ENCODE measurements at places on chromosomes 1 and 21.

DNA sequence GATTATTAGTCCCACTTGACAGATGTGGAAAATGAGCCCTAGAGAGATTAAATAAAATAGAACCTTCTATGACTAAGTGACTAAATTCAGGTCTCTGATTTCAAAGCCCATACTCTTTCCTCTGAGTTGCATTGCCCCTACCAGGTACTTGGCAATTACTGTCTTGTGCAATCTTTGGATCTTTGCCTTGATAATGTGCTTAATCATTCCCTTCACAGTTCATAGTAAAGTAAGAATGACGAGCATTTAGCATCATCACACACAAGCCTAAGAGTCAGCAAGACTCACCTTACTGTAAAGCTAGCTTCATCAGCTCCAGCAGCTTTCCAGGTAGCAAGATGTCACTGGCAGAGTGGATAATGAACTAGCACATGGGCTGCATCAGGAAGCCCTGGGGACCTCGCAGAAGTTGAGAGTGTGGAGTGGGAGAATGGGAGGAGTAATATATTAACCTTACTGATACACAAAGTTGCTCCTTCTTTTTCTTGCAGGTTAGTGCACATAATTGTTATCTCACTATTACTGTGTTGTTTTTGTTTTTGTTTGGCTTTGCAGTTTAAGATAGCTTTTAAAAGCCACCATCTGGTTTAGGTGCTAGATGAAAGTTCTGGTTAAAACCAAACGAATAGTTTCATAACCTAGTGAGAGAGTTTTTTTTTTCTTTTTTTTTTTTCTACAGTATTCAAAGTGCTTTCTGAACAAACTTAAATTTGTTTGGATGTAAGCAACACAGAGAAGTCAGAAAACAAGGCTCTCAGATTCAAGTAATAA is 71.8 kb downstream of the PBX1 start:
- DNase-seq = no peak

DNA sequence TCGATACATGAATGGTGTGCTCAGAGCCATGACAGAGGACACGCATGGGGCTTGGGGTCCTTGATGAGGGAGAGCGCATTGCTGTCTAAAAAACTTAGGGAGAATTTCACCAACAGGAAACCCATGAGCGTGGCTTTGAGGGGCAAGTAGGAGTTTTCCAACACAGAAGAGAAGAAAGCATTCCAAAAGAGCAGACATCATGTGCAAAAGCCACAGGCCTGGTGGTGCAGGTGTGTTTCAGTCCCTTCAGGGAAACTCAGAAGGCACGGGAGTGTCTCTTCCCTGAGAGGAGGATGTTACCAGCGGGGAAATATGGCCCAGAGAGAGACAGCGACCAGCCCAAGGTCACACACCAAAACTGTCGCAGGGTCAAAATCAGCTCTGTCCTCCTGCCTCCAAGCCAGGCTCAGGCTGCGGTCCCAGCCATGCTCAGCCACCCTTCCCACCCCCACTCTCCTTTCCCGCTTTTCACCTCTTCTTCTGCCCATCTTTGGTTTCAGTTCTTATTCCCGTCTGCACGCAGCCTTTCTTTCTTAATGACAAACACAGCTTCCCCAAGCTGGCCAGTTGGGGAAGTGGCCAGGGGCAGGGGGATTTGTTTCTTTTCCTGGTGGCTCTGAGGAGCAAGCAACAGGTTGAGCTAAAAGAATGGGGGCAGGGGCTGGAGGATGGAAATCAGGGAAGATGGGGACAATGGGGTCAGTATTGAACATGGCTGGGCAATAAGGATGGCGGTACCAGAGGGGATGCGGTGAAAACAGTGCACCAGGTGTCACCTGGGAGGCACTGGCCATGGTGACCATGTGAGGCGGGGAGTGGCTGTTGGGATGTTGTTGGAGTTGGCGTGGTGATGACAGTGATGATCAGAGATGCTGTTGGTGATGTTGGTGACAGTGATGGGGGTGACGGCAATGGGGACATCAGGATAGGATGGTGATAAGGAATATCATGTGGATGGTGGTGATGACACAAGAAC is 10.3 kb downstream of the LAPTM5 start:
- no peak for DNase-seq

DNA sequence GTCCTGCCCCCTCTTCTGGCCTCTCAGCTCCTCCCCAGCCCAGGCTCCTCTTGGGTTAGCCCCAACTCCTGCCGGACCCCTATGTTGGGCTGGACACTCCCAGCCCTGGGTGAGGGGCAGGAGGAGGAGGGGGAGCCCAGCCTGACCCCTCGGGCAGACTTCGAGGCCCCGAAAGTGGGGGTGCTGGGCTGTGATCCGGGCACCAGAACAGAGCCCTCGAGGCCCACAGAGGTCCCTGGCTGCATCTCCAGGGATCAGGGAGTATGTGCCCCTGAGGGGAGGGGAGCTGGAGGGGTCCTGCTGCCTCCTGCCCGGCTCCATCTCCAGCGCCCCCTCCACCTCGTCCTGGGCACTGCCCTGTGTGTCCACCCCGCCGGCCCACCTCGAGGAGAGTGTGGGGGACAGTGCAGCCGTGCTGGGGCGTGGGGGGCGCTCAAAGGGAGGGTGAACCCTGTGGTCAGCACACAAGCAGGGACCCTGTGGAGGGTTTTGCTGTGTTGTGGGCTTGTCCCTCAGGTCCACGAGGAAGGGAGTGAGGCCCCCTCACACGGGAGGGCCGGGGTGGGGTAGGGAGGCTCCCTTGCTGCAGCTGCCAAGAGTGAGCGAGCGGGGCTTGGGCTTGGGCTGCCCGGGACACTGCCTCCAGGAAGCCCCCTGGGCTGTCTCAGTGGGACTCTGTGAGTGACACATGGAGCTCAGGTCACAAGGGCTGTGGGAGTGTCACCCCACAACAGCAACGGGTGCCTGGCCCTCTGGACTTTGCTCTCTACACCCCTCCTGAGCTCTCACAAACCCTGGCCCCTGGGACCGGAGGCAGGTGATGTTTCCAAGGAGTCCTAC is 54.4 kb downstream of the COL18A1 start:
- DNase-seq = no peak

DNA sequence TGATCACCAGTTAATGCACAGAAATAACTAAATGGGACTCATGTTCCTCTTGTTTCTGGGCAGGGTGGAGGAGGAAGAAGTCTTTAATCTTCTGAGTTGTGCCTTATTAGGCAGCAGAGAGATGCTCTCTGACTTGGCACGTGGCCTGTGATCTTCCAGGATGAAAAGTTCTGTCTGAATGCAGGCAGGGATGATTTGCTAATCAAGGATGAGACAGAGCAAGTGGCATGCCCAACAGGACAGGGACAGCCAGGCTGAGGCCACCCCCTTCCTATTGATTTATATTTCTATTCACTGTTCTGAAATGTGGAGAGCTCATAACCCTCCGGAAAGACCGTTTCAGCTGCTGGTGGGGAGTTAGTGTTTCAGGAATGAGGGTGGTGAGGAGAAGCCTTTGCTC is 477.8 kb upstream of the CAMK1G start:
- DNase-seq = no peak

DNA sequence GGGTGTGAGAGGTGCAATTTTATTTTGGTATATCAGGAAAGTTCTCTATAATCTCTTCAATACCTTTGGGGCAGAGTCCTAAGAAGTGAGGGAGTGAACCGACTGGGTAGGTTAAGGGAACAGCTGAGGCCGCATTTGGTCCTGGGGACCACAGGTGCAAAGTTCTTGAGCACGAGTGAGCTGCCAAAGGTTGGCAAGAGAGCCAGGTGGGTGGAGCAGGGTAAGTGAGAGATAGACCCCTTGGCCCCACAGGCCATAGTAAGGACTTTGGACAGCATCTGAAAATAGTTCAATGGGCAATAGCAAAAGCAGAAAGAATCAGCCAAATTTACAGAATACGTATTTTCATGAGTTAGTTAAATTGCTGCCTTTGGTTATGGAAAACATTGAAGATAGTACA is 11.0 kb upstream of the NID1 start:
- no peak for DNase-seq

DNA sequence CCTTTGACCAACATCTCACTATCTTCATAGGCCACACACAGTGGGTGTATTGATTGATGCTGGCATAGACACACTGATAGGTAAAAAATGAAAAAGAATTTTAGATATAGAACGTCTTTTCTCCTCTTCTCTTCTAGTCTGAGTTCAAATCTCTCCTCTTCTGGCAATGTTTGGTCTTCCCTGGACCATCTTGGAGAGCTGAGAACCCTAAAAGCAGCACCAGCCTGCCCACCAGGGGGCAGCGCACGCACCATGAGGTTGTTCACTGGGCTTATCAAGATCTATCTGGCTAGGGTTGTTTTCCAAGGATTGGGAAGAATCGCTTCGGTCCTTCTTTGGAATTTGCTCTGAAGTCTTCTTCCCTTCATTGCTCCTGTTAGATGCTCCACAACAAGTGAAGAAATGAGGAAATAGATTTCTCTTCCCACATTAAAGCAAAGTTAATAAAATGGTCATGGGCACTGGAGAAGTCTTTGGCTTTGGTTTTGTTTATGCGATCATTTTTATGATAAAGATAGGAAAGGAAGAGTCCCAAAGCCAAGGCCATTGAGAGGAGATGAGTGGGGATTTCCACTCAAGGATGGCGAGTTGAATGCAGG is 104.0 kb upstream of the OLIG2 start:
- DNase-seq = peak; percentile 67

Data from HAP-1 (cell line).